Fibroblast of lung (primary cell): ENCODE measurements at places on chromosomes 11 and 22.

DNA sequence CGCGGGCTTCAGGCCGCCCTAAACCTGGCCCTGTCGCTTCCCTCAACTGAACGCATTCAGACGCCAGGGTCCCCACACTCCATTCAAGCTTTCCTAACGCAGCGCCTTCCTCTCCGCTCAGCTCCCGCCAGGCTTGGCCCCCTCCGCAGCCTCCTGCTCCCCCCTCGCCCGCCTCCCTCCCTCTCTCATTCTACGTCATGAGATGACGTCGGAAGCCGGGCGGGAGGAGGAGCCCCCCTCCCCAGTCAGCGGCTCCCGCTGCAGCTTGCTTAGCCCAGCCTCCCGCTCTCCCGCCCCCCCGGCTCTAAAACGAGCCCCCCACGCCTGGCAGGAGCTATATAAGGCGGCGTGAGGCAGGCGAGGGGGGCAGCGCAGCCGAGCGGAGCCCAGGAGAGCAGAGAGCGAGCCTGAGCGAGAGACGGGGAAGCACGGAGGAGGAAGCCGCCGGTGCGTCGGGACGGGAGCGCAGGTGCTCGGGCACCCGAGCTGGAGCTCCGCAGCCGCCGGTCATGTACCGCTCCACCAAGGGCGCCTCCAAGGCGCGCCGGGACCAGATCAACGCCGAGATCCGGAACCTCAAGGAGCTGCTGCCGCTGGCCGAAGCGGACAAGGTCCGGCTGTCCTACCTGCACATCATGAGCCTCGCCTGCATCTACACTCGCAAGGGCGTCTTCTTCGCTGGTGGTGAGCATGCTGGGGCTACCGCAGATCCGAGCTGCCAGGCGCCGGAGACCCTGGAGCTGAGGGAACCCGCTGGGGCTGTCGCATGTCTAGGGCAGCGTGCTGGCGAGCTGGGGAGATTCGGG is at the start of gene NPAS4:
Gene NPAS4 (plus strand): TSS at position 365 of the 806 bp plus-strand sequence. CDS start 145 bp downstream, at position 510.
- no peak for DNase-seq

GRCh38 chr11:83020942-83021779 is 50.5 kb downstream of the RAB30 start:
- DNase-seq, result no peak

DNA sequence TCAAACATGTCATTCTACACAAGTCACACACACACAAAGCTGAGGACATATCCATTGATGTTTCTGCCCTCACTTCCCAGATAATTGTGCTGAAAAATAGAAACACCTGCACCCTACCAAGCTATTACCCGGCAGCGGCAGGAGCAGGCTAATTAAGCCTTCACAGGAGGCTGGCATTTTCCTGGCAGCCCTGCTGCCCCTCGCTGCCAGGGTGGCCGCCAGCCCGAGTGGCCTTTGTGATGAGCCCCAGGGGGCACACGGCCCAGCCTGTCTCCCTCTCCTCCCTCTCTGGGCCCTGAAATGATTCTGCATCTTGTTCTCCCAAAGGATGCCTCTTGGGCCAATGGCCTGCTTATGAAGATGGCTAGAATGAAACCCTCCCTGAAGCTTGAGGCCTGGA is 76.2 kb upstream of the TP53I11 start:
- no peak for DNase-seq

DNA sequence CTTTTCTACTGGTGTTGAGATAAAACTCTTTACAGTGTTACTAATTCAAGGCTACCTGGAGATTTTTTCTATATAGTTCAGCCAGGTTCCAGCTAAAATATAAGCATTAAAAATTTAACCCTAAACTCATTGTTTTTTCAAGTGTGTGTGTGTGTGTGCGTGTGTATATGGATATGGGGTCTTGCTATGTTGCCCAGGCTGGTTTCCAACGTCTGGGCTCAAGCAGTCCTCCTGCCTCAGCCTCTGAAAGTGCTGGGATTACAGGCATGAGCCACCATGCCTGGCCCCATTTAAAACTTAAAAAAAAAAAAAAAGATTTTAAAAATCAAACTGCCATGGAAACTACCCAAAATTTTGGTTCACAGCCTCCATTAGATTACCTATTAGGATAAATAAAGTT is 4.5 kb upstream of the PES1 start:
- no peak for DNase-seq

GRCh38 chr11:92391364-92391763 is 166.7 kb downstream of the FAT3 start:
- DNase-seq, result no peak

GRCh38 chr22:28742562-28742962 is 723 bp downstream of the HSCB start:
- DNase-seq, result no peak

DNA sequence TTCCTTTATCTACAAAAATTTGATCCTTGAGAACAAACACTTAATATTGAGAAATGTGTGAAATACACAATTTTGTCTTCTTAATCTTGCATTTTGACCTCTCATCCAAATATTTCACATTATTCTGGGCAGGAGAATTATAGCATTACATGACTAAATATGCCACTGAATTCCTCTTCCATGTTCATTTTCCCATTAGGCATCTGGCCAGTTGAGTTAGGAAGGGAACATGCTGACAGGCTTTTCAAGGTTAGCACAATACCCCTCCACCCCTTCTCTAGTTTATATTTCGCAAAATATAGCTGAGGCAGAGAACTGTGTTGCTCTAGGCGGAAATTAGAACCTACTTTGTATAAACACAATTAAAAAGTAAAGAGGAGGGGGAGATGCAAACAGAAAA is 271.7 kb upstream of the ZC3H12C start:
- no peak for DNase-seq

DNA sequence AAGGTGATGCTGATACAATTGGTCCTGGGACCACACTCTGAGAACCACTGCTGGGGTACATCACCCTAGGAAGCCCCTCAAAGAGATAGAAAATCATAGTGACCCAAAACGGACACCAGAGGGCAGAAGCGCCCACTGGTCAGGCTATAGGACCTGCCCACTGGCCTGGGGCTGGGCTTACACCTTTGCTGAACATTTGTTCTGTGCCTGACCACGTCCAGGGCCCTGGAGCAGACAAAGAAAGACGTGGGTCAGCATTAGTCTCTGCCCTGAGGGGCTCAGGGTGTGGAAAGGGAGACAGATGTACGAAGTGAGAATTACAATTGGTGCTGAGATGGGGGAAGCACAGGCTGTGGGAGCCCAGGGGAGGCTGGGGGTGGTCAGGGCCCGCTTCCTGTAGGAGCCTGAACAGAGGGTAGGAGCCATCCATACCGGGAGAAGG is 14.4 kb upstream of the SERPINH1 start:
- DNase-seq, result peak; percentile 58

- no peak for DNase-seq
Measured at GRCh38 chr22:38454353-38455075, 485 bp downstream of the KCNJ4 start.

GRCh38 chr11:65132988-65133700 is 1.2 kb downstream of the SYVN1 start:
- DNase-seq, result no peak

DNA sequence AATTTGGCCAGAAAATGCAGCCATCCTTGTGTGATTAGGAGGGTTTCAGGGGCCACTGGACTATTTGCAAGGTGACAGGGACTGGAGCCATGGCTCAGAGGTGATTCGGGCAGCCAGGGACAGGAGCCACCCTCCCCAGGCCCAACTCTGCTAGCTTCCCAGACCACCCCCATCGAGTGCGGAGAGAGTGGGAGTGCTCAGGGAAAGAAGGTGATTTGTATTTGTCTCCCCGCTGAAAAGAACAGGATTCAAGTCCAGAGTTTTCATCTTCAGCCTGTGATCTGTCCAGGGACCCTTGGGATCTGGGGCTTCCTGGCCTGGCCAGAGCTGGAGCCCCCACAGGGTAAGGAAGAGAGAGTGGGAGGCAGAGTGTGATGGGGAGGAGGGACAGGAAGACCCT is 22.4 kb upstream of the TEF start:
- DNase-seq, result no peak

- DNase-seq, result no peak
Measured at GRCh38 chr22:46531581-46532175, 5.7 kb downstream of the CELSR1 start.

DNA sequence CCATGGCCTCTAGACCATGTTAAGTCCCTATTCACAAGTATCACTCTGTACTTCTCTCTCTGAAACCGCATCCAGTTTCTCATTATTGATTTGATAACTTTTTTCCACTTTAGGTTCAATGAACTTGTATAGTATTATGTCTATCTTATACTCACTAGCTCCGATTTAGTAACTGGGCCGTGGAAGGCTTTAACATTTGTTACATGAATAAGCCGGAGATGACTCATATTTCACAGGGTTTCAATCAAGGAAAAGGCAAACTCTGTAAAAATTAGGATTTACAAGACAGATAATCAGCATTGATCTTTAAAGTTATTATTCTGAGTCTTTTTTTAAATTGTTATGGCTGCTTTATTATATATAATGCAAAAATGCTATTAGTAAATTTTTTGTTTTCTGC is 662.2 kb upstream of the CNTN5 start:
- no peak for DNase-seq
